Esophagus muscularis mucosa (tissue), 4 donors: ENCODE measurements at places on chromosomes 16 and 17. TPM values are rescaled to one million over a fixed set of nuclear protein-coding genes. Genes with fewer than 3 reads are reported as not detected.

Gene TVP23A
- not detected for total RNA-seq

Gene MON1B
- total RNA-seq: 33.8 TPM

GRCh38 chr17:75590849-75591721 lies 3.5 kb downstream of the MYO15B start:
- no peaks in the 10 kb centered on the region for H3K36me3 ChIP-seq
- H3K4me1 ChIP-seq: peaks cover 32% of the 10 kb centered on the region
- DNase-seq: no peak
- no peak overlapping the region for H3K27ac ChIP-seq
- H3K4me3 ChIP-seq: no peak overlapping the region

GRCh38 chr16:80585764-80586163 lies 45.0 kb downstream of the DYNLRB2 start:
- no peak overlapping the region for H3K27ac ChIP-seq
- H3K4me3 ChIP-seq: no peak overlapping the region
- H3K36me3 ChIP-seq: no peaks in the 10 kb centered on the region
- DNase-seq: no peak
- H3K4me1 ChIP-seq: no peaks in the 10 kb centered on the region
- no peaks in the 10 kb centered on the region for H3K27me3 ChIP-seq

- no peak for DNase-seq
- peaks cover 15% of the 10 kb centered on the region for H3K27me3 ChIP-seq
- no peak overlapping the region for H3K27ac ChIP-seq
- H3K36me3 ChIP-seq: peaks cover 12% of the 10 kb centered on the region
Measured at GRCh38 chr16:89949756-89950155, 1.2 kb downstream of the DEF8 start.

DNA sequence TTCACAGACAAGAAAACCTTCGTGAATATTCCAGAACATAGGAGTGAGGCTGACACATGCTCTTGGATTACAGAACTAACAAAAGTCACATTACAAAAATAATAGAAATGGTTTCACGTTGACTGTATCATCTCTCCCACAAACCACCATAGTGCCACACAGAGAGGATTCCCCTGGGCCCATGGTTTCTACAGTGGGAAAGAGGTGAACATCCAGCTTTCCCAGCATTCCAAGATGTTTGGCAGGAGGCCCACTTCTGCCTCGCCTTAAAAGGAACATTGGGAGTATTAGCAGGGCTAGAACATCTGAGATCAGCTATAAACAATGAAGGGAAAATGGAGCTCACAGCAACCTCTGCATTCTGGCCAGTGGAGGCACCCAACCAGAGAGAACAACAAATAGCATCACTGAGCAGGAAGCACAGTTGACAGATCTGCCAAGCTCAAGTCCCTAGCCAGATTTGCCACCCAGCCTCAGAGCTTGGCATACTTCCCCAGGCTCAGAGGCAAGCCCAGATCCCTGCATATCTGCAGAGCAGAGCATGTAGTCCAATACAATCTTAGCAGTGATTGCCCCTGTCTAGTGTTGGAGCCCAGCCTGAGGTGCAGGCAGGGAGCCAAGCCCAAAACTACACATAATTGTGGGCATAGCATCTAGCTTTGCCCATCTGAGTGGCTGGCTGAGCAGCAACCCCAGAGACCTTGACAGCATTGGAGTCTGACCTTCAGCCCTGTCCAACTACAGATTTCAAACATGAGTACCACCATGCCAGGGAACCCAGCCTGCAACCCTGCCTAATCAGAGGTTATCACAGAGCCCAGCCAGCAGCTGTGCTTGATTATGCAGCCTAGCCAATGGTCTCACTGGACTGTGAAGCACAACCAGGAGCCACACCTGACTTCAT lies 260.4 kb downstream of the CEP112 start:
- no peaks in the 10 kb centered on the region for H3K27me3 ChIP-seq
- H3K4me3 ChIP-seq: no peak overlapping the region
- no peaks in the 10 kb centered on the region for H3K4me1 ChIP-seq
- no peak overlapping the region for H3K27ac ChIP-seq
- H3K36me3 ChIP-seq: peaks cover 7% of the 10 kb centered on the region

- no peak for DNase-seq
- peaks cover 27% of the 10 kb centered on the region for H3K4me1 ChIP-seq
- no peak overlapping the region for H3K27ac ChIP-seq
- no peak overlapping the region for H3K4me3 ChIP-seq
- H3K27me3 ChIP-seq: no peaks in the 10 kb centered on the region
Measured at GRCh38 chr16:583815-584591, 5.9 kb upstream of the RAB40C start.

DNA sequence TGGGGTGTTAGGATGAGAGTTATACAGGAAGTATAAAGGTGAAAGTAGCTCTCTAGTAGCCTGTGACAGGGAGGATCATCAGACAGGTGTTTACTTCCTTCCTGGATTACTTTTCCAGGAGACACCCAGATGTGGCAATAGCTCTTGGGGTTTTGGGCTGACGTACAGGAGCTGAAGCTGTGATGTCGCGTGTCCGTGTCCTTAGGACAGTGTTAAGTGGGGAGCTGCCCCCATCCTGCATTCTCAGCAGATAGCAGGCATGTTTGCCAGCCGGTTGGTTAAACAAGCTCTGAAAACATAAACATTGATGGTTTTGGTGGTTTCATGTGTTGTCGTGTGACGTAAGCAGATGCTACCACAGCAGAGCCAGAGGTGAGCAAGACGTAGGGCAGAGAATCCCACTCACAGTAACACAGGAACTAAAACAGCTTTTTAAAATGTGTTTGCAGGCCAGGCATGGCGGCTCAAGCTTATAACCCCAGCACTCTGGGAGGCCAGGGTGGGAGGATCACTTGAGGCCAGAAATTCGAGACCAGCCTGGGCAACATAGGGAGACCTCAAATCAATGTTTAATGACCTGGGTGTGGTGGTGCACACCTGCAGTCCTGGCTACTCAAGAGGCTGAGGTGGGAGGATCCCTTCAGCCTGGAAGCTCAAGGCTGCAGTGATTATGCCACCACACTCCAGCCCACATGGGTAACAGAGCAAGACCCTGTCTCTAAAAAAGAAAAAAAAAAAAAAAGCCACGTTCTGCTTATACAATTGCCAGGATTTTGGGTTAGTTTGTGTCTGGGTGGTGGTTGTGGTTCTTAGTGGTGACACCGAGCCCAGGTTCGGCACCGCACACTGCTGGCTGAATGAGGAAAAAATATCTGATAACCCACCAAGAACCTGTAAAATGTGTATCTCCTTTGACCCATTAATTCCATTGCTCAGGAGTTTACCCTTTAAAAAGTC lies 18.2 kb upstream of the IL17C start:
- no peaks in the 10 kb centered on the region for H3K27me3 ChIP-seq
- no peak overlapping the region for H3K27ac ChIP-seq
- peaks cover 11% of the 10 kb centered on the region for H3K4me1 ChIP-seq
- no peak for DNase-seq

DNA sequence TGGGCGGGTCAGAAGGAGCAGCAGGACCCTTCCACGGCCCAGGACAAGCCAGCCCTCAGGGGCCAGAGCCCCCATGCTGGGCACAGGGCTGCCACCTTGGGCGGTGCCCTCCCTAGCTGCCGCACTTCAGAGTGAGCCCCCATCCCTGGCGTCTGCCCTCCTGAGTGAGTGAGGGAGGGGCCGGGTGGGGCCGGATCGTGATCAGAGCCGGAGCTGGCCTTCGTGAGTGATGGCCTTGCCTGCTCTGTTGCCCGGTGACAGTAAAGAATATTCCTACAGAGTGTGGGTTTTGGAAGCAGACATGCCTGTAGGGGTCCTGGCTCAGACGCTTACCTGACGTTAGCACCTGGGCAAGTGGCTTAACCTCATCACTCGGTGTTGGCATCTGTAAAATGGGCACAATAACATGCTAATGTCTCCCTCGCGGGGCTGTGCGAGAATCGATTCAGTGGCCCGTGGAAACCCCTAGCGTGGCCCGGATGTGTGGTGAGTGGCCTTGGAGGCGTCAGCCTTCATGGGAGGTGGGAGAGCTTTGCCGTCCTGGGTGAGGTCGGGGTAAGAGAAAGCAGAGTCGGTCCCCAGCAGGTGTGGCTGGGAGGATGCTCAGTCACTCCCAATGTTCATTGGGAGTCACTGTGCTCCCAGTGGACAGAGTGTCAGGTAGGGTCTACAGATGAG lies 26.1 kb downstream of the JPH3 start:
- no peak overlapping the region for H3K4me3 ChIP-seq
- H3K4me1 ChIP-seq: no peaks in the 10 kb centered on the region
- DNase-seq: no peak
- H3K27ac ChIP-seq: no peak overlapping the region
- no peaks in the 10 kb centered on the region for H3K27me3 ChIP-seq

GRCh38 chr16:47045023-47045422 lies 71.5 kb upstream of the DNAJA2 start:
- no peak overlapping the region for H3K4me3 ChIP-seq
- DNase-seq: no peak
- no peaks in the 10 kb centered on the region for H3K36me3 ChIP-seq
- H3K4me1 ChIP-seq: no peaks in the 10 kb centered on the region
- no peak overlapping the region for H3K27ac ChIP-seq

DNA sequence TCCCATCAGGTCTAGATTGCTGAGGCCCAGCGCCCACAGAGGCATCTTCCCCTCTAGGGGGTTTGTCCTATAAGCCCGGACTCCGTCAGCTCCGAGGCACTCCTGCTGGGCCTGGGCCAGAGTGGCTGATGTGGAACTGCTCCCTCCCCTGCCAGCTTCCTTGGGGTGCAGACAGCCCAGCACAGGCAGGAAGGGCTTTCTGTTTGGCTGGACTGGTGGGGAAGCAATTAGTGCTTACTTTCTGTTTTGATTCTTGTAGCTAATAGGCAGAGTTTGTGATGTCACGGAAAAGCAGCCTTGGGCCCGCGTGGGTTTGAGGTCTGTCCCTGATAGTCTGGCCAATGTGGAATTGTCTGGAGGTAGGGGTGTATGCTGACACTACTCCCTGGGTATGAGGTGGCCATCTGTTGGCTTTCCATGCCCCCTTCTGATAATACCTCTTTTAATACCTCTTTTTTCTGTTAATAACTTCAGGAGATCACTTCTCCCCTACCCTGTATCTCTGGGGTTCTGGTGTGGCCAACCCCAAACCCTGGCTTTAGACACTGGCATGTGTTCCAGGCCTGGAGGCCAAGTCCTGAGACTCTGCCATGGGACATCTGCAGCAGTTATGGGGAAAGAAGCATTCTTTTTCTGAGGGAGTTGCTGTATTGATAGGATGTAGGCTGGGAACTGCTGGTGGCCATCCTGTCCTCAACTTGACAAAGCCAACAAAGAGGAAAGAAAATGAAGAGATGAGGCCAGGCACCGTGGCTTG lies 190.9 kb downstream of the RAB11FIP4 start:
- peaks cover 7% of the 10 kb centered on the region for H3K36me3 ChIP-seq
- H3K4me1 ChIP-seq: peaks cover 35% of the 10 kb centered on the region
- peak overlapping the region; percentile 71 for H3K27ac ChIP-seq
- H3K4me3 ChIP-seq: no peak overlapping the region

GRCh38 chr16:674968-675883 lies at the start of gene RHBDL1:
Gene RHBDL1 (plus strand): TSS chr16:675671. CDS start chr16:675791, 120 bp downstream.
- no peaks in the 10 kb centered on the region for H3K27me3 ChIP-seq
- H3K27ac ChIP-seq: peak within 1 kb of the TSS; percentile 14
- H3K4me3 ChIP-seq: peak within 1 kb of the TSS; percentile 49
- no peak for DNase-seq

- H3K27ac ChIP-seq: no peak overlapping the region
- no peaks in the 10 kb centered on the region for H3K36me3 ChIP-seq
- H3K4me3 ChIP-seq: no peak overlapping the region
- H3K4me1 ChIP-seq: peaks cover 36% of the 10 kb centered on the region
Measured at GRCh38 chr16:27287887-27288286, 19.3 kb upstream of the NSMCE1 start.
